Activated CD4-positive, alpha-beta T cell treated with anti-CD3 and anti-CD28 coated beads for 24 hours (primary cell): ENCODE measurements at places on chromosomes 1 and 21.

DNA sequence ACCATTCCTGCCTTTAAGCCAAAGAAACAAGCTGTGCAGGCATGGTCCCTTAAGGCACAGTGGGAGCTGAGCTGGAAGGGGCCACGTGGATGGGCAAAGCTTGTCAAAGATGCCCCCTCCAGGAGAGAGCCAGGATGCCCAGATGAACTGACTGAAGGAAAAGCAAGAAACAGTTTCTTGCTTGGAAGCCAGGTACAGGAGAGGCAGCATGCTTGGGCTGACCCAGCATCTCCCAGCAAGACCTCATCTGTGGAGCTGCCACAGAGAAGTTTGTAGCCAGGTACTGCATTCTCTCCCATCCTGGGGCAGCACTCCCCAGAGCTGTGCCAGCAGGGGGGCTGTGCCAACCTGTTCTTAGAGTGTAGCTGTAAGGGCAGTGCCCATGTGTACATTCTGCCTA is 1.3 kb upstream of the SLC50A1 start:
- DNase-seq = no peak

DNA sequence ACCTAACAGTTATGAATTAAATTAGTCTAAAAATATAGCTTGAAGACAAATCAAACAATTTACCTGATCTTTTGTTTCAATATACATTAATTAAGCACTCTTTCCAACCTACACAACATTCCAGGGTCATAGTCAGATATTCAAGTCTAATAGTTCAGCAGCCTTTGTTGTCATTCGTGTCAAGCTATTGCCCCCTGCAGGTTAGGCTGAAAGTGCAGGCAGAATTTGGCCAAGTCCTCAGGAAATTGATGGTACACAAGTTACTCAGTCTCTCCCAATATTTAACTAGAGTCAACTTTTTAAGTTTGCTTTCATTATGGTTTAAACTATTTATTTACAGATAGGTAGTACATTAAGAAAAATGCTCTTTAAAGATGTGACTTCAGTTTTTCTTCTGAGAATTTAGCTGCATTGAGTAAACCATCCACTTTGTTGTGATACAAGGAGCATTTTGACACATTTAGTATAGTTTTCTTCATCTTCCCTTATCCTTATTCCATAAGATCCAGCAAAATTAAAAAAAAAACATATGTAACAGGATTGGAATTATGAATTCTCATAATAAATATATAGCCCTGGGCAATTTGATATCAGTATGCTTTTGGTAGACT is 130.3 kb upstream of the DPYD start:
- DNase-seq = peak; percentile 62

GRCh38 chr21:26110715-26111114 is 59.9 kb downstream of the APP start:
- no peak for DNase-seq

DNA sequence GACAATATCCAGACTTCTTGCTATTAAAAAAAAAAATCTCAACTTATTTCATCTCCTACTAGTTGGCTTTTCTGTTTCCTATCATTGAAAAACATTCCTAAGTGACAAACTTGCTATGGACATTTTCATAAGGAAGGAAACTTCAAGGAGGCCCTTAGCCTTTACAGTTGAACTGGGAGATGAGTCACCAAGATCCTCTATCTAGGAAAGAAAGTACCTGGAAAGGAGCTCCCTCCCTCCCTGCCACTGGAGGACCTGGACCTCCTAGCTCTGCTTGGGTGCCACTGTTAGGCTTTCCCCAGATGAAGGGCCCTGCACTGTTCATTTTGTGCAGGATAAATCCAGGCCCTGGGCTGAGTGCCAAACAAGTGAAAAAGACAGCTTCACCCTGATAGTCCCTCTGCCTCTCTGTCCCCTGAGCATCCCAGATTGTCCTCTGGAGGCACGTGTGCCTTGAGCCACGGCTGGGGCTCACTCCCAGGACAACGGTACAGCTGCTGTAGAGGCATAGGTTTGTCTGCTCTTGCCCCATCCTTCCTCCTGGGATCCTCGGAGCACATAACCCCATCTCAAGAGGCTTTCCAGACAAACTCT is 40.2 kb upstream of the SOX13 start:
- DNase-seq = no peak

GRCh38 chr1:238568735-238569134 is 678.0 kb upstream of the ZP4 start:
- no peak for DNase-seq

- peak; percentile 21 for DNase-seq
Measured at GRCh38 chr21:14382486-14382834, 486 bp downstream of the HSPA13 start.

DNA sequence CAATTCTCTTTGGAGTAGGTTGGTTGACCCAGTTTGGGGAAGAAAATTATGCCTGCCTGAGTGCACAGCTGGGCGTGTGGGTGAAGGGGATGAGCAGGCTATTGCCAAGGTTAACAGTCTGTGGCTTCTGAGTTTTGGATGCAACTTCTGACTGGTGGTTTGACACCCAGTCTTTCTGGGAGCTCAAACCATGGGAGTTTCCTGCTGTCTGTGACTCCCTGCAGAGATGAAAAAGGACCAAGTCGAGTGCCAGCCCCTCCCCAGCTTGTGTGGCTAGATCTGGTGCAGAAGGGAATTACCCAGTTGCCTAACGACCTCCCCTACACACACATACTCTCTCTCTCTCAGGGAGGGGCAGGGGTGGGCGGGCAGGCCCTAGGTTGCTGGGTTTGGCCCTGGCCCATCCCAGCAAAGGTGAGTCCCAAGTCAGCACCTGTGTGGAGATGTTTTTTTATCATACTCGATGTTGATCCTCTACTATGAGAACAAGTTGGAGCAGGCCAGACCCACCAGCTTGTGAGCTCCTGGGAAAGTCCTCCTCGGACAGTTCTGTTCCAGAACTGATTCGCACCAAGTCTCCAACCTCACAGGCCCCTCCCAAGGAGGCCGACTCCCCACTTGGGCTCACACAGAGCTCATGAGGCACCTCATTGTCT is 28.2 kb downstream of the PKP1 start:
- DNase-seq = no peak

DNA sequence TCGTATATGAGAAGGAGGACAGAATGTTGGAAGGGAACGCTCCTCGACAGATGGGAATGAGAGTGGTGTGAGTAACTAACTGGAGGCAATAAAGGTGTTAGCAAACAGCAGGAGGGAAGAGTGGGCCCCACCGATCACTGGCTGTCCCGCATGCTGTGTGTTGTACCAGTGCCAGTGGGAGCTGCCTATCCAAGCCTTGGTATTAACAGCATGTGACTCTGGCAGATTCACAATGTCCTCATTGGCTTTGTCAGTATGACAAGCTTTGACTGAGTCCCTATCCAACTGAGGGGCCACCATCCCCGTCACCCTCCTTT is 188.3 kb downstream of the NRIP1 start:
- DNase-seq = no peak

- no peak for DNase-seq
Measured at GRCh38 chr1:170168265-170168664, 22.5 kb downstream of the NTMT2 start.

DNA sequence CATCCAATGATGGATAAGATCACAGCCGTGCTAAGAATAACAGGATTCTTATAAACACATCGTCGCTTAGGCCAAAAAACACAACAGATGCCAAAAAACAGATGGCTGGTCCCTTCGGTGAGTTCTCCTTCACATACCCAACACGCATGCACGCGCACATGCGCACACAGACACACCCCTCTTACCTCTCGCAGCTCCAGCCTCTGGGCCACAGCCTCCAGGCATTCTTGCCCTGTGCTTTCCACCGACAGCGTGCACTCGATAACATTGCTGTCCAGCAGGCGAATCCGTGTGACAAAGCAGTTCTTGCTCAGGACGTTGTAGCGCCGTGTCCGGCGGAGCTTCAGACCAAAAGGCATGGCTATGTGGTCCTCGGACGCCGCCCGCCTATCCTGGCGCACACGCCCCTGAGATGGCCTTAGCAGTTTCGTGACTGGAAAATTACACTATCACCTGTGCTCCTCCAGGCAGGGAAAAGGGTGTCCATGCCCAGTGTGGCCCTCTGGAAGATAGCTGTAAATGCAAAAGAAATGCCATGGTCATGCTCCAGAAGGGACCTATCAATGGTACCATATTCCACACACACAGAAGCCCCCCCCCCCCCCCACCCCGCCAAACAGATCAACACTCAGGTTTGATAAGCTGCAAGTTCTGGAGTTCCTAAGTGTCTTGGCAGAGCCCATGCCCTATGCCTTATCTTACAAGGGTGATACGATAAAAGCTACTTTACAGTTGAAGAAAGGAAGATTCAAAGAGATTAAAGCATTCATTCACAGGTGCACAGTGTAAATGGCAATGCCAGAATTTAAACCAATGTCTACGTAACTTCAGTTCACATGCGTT is 86.7 kb downstream of the PTPN14 start:
- DNase-seq = no peak

- DNase-seq = peak; percentile 3
Measured at GRCh38 chr1:172533513-172534151, 682 bp downstream of the SUCO start.

DNA sequence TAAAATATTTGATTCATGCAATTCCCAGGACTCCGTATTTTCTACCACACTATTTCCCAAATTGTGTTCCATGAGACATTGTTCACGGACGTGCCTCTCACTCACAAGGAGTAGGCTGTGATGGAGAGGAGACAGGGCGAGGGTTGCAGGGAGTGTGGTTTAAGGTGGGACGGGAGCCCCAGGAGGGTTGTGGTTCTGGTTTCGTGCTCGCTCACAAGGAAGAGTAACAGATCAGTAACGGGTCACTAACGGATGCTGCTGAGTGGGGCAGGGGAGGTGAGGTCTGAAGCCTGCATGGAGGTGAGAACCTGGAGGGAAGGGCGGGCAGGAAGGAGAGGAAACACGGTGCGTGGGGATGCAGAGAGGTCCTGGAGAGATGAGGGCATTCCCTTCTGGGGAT is 28.8 kb downstream of the TFF3 start:
- no peak for DNase-seq

- DNase-seq = no peak
Measured at GRCh38 chr1:81617308-81617967, 183.3 kb upstream of the ADGRL2 start.

DNA sequence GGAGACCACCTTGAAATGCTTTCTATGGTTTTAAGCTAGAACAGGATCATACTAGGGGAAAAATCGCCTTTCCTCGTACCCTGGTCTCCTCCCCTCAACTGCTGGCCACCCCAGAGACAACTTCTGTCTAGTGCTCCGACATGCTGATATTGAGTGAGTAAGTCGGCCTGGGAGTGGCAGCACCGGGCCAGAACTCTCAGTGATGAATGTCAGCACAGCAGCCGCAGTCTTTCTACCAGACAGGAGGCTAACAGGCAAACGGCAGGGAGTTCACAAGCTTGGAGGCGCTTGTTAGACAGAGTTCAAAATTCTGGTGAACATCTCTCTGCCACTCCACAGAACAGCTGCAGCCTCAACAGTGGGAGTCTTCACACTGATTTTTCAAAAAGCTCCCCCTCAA is 716.9 kb downstream of the ADGRL2 start:
- no peak for DNase-seq

GRCh38 chr1:26190373-26190987 is at the start of gene CATSPER4:
Gene CATSPER4 (plus strand): TSS chr1:26190602. CDS start chr1:26190628, 26 bp downstream.
- DNase-seq = no peak

GRCh38 chr1:17887661-17888371 is 132.7 kb downstream of the ACTL8 start:
- no peak for DNase-seq

GRCh38 chr1:240737298-240737697 is 125.3 kb upstream of the GREM2 start:
- no peak for DNase-seq
